Tibial artery (tissue), 4 donors: ENCODE measurements at places on chromosomes 16 and 17.

- H3K27me3 ChIP-seq, result no peaks in the 10 kb centered on the region
- no peak overlapping the region for H3K4me3 ChIP-seq
- no peak overlapping the region for H3K27ac ChIP-seq
- DNase-seq, result no peak
- no peaks in the 10 kb centered on the region for H3K36me3 ChIP-seq
- H3K4me1 ChIP-seq, result no peaks in the 10 kb centered on the region
Observed at GRCh38 chr16:84196727-84197394, 5.9 kb downstream of the ADAD2 start.

- no peak for DNase-seq
- H3K27ac ChIP-seq, result no peak overlapping the region
- no peak overlapping the region for H3K4me3 ChIP-seq
- no peaks in the 10 kb centered on the region for H3K4me1 ChIP-seq
Observed at GRCh38 chr16:15545544-15545943, 97.4 kb downstream of the MARF1 start.

GRCh38 chr16:89618109-89618998, 4.9 kb downstream of the DPEP1 start:
- peaks cover 74% of the 10 kb centered on the region for H3K27me3 ChIP-seq
- H3K27ac ChIP-seq, result no peak overlapping the region
- H3K4me1 ChIP-seq, result no peaks in the 10 kb centered on the region
- no peak overlapping the region for H3K4me3 ChIP-seq
- H3K36me3 ChIP-seq, result no peaks in the 10 kb centered on the region
- DNase-seq, result no peak

DNA sequence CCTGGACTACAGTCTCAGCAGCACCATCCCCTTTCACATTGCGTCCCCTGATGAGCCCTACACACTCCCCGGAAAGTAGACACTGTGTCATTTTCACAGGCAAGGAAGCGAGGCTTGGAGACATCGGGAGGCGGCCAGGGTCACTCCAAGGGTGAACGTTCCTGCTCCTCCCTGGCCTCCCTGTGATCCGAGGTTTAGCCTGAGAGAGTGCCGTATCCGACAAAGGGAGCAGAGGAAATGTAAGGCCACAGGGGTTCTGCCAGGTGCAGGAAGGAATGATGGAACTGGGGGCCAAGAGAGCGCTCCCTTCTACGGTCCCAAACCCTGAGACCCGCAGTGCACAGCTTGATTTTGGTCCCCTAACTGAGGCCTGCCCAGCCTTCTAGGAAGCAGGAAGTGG, 8.0 kb upstream of the PIK3R6 start:
- H3K4me1 ChIP-seq, result no peaks in the 10 kb centered on the region
- no peak overlapping the region for H3K27ac ChIP-seq
- no peak overlapping the region for H3K4me3 ChIP-seq
- no peaks in the 10 kb centered on the region for H3K36me3 ChIP-seq
- no peaks in the 10 kb centered on the region for H3K27me3 ChIP-seq
- DNase-seq, result no peak

- no peaks in the 10 kb centered on the region for H3K36me3 ChIP-seq
- no peak for DNase-seq
- no peaks in the 10 kb centered on the region for H3K27me3 ChIP-seq
Observed at GRCh38 chr16:50474138-50474537, 74.1 kb upstream of the NKD1 start.

DNA sequence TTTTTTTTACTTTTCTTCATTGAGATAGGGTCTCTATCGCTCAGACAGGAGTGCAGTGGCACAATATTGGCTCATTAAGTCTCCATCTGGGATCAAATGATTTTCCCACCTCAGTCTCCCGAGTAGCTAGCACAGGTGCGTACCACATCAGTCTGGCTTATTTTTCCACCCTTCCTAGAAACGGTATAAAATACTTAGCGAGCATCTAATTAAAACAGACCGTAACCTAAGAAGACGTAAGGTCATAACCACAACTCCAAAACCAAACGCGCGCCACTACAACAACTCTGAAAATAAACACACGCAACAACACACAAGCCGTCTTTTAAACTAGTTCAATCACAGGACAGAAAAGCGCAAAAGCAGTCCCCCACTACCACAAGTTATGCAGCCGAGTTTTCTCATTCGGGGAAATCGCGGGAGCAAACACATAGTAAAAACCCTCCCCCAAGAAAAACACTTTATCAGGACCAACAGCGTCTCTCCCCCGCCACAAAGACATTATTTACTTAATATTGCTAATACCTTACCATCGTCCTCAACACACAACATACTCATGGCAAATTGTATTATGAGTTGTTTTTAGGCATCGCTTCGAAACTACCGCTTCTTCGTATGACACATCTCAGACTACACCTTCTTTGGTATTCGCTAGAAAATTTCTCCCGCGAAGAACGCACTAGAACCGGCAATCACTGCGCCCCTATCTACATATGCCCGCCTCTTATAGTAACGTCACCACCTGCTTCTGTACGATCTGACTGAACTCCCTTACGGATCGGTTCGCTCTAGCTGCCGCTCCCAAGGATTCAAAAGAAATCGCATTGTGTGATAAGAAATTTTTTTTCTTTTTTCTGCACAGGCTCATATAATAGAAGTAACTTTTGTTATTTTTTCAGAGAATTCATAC, 32.8 kb downstream of the TEX14 start:
- H3K36me3 ChIP-seq, result no peaks in the 10 kb centered on the region
- DNase-seq, result peak; percentile 54
- H3K4me1 ChIP-seq, result no peaks in the 10 kb centered on the region

DNA sequence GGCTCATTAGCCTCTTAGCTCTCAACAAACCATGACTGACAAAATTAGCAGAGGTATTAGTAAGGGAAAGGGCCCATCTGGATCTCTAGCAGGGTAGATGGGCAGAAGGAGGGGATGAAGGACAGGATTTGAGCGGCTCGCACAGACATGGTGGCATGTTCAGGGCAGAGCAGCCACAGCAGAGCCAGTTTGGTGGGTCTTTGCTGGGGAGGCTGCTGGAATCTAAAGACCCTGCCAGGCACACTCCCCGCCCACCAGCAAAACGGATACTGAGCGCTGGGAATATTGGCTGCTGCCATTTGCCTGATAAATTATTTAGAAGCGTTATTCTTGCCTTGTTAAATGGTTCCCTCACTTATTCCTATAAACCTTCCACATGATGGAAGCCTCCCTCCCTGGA, 20.7 kb upstream of the NAT9 start:
- H3K36me3 ChIP-seq, result peaks cover 86% of the 10 kb centered on the region
- H3K27ac ChIP-seq, result no peak overlapping the region
- H3K4me1 ChIP-seq, result no peaks in the 10 kb centered on the region
- H3K4me3 ChIP-seq, result no peak overlapping the region

DNA sequence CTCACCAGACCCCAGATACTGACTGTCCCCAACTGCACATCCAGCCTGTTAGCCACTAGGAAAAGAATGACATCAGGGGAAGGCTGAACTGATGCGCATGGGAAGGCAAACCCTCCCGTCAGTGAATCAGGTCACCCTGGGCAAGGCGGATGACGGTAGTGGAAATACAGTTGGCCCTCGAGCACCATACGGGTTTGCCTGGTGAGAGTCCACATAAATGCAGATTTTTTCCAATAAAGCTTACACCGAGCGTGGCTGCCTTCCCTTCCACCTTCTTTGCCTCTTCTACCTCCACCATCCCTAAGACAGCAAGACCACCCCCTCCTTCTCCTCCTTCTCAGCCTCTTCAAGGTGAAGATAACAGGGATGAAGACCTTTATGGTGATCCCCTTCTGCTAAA, 236.1 kb upstream of the TNRC6C start:
- peaks cover 10% of the 10 kb centered on the region for H3K4me1 ChIP-seq
- H3K27ac ChIP-seq, result no peak overlapping the region
- no peaks in the 10 kb centered on the region for H3K36me3 ChIP-seq
- no peak for DNase-seq
- no peak overlapping the region for H3K4me3 ChIP-seq
- no peaks in the 10 kb centered on the region for H3K27me3 ChIP-seq

- DNase-seq, result no peak
- H3K36me3 ChIP-seq, result no peaks in the 10 kb centered on the region
- H3K4me3 ChIP-seq, result no peak overlapping the region
- H3K27ac ChIP-seq, result no peak overlapping the region
- no peaks in the 10 kb centered on the region for H3K4me1 ChIP-seq
Observed at GRCh38 chr17:41444640-41445039, 3.9 kb upstream of the KRT38 start.
